Lung microvascular endothelial cell (primary cell): ENCODE measurements at places on chromosomes 12 and 14. TPM values are rescaled to one million over a fixed set of nuclear protein-coding genes. Genes with fewer than 3 reads are reported as not detected.

The TC2N gene
- 1.7 and 46.2 TPM in 2 replicates for total RNA-seq

The RPL10L gene
- total RNA-seq = not detected in 2 replicates

DNA sequence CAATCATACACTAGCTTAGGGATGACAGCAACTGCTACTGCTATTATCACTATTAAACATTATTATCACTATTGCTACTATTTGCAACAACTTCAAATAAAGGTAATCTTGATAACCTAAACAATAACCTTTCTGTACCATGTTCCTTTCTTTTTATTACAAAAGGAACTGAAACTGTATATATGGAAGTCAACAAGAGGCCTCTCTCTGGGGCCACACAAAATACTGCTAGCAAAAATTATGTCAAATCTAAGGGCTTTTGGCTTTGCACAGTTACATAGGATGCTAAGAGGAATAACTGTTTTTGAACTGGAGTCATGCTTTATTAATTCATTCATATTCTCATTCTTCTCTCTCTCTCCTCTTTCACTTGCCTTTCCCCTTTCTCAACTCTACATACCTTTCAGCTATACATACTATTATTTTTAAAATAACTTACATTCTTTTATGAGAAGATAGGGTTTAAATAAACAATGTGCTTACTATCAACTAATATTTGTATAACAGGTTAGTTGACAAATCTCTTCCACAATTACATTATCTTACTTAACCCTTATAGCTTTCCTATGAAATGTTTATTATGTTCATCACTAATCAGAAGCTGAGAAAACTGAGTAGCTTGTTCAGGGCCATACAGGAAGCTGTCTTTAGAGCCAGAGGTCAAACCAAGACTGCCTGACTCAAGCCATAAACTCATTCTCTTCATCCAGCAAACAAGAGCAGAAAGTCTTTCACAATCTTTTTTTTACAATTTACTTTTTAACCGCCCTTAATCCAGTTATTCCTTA, 25.7 kb downstream of the SPTSSA start:
- DNase-seq = peak; percentile 43

The UNC79 gene
- under 0.01 TPM in 1 of 2 replicates, not detected in the other for total RNA-seq

The SPRING1 gene
- total RNA-seq = 17.9 and 24.4 TPM in 2 replicates

DNA sequence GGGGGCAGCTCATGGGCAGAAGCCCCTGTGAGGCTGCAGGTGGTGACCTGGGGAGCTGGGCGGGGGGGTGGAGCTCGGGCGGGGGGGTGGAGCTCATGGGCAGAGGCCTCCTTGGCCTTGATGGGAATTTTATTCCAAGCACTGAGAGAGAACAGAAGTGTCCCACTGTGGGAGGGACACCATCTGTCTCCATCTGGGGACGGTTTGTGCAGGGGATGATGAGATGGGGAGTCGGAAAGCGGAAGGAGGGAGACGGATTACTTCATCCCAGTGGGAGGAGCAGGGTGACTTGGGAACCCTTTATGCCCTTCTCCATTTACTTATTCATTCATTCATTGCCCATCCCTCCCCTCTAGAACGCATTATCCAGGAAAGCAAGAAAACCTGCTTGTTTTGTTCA, 304.7 kb downstream of the ADGRD1 start:
- no peak for DNase-seq

The ADAMTS20 gene
- total RNA-seq = not detected in 2 replicates

The RAD52 gene
- total RNA-seq = 4.1 and 7.3 TPM in 2 replicates

DNA sequence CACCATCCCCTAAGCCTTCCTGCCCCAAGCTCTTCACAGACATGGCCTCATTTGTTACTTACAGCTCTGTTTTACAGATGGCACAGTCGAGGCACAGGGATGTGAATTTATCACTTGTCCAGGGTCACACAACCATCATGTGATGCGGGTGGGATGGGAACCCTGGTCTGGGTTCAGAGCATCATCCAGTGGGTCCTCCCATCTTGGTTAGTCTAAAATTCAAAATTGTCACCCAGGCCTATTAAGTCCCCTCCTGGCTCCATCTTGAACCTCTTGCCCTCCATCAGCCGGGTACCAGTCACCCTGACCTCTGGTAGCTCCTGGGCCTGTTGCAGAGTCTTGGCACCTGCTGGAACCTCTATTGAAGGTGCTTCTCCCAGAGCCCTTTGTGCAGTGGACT, 52.9 kb downstream of the ACACB start:
- DNase-seq = no peak

The NINJ2 gene
- 0.79 and 1.7 TPM in 2 replicates for total RNA-seq

The GPR137C gene
- 0.44 and 0.79 TPM in 2 replicates for total RNA-seq

The LRRC43 gene
- total RNA-seq = 0.44 and 0.99 TPM in 2 replicates

GRCh38 chr14:105013150-105013785, 7.6 kb downstream of the CDCA4 start:
- peak; percentile 56 for DNase-seq

DNA sequence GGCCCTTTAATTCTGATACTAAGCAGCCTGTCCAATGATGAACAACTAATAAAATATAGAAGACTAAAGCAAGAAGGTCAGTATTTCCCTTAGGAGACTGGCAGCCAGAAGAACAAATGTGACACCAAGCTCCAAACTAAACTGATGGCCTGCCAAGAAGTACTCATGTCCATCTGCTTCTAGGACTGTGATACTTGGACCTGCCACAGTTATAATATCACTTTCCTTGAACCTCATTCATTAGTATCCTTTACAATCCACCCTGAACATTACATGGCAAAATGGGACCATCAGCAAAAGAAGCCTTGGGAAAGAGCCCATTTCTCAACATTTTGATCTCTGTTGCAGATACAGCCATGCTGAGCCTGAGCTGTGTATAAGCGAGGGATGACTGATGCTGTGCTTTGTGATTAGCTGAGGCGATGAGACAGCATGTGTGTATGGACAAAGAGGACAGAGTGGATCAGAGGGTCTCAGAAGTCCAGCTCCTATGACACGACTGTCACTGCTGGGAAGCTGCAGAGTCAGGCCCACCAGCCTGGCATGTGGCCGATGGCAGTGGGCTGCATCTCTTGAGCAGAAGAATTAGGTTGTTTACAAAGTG, 73.9 kb downstream of the TGFB3 start:
- DNase-seq = no peak

The HOXC12 gene
- total RNA-seq = not detected in 2 replicates
